ENCODE measurements at places on chromosomes 12 and 14.

GRCh38 chr14:33460164-33460563 lies 490.7 kb downstream of the EGLN3 start:
- DNase-seq = no peak

- DNase-seq = no peak
These were observed 251.7 kb downstream of the EFCAB11 start for GRCh38 chr14:89702876-89703200.

DNA sequence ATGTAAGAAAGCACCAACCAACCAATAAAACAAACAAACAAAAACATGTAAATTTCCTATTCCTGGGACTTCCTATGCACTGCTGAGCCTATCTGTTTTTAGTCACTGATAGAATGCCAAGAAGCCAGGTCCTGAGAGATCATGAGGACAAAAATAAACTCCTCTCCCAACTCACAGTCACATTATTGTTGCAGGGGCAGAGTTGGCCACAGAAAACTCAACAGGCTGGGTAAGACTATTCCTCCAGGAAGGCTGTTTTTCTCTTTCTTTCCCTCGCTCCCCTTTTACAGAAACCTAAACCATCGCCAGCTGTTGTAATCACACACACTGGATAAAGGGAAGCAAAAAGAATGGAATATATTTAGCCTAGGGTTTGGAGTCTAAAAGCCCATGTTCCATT lies 55.8 kb upstream of the METAP2 start:
- no peak for DNase-seq

- DNase-seq = no peak
These were observed 28.2 kb downstream of the TRAF3 start for GRCh38 chr14:102805371-102805891.

- no peak for DNase-seq
These were observed 133.4 kb downstream of the RFLNA start for GRCh38 chr12:124428136-124428791.

- no peak for DNase-seq
These were observed 223.4 kb upstream of the AMIGO2 start for GRCh38 chr12:47303207-47303606.

- no peak for DNase-seq
These were observed 3.6 kb upstream of the VRK1 start for GRCh38 chr14:96793547-96793946.

GRCh38 chr12:103803847-103804246 lies 37.2 kb downstream of the NT5DC3 start:
- DNase-seq = no peak

DNA sequence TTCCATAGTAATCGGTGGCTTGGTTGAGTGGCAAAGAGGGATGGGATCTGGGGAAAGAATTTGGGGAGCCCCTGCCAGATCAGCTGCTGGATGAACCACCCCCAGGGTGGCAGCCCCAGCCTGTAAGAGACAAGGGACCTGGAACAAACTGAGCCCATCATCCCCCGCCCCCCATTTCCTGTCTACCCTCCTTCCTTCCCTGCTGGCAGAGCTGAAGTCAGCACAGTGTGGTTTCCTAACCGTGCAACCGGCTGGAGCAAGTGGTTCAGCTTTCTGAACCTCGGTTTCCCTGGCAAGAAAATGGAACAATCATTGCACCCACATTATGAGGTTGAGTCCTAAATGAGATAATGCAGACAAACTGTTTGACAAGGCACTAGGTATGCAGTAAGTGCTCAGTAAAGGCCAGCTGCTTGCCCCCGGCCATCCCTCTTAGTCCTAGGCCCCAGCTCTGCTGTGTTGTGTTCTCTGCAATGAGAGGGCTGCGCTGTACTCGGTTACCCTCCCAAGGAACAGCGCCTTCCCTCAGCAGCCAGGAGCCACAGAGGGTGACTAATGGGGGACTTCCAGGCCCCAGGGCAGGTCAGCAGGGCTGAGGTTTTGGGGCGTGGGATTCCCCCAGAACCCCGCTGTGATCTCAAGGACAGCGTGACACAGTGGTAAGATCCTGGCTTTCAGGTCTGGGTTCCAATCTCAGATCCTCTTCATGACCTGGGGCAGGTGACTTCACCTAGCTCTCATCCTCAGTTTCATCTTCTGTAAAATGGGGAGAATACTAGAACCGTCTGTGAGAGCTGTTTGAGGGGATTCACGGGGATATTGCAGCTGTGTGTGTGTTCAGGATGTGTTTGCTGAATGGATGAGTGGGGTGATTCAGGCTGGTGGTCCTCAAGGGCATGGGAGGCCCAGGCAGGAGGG lies 16.5 kb downstream of the SELPLG start:
- DNase-seq = no peak

DNA sequence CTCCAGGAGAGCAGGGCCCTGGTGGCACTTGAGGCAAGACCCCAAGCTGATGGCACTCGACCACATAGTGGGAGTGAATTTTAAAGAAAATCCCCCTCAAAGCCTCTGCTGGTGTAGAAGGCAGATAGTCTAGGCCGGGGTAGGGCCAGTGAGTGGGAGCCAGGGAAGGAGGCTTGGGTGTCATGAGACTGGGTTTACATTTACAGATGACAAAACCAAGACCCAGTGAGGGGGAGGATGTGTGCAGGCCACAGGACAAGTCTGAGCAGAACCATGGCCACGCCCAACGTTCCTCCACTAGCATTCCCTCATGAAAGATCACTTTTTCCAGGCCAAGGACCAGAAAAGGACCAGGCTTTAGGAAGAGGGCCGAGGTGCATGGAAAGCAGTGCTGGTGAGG lies 42.0 kb downstream of the EVL start:
- DNase-seq = no peak

DNA sequence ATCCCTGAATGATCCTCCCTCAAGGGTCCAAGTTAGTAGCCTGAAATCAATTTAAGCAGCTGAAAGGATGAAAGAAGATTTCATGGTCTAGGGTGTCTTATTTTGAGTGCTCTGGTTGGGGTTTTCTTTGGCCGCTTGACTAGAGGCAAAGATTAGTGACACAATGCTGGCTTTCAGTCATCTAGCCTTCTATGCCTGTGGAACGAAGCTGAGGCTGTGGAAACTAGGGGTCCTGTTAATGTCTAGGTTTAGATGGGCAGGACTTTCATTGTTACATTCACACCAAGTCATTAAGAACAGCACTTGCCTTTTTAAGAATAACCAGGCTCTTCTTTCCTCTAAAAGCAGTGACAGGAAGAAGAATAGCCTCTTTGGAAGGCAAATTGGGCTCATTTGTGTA lies 253.8 kb upstream of the E2F7 start:
- DNase-seq = no peak

DNA sequence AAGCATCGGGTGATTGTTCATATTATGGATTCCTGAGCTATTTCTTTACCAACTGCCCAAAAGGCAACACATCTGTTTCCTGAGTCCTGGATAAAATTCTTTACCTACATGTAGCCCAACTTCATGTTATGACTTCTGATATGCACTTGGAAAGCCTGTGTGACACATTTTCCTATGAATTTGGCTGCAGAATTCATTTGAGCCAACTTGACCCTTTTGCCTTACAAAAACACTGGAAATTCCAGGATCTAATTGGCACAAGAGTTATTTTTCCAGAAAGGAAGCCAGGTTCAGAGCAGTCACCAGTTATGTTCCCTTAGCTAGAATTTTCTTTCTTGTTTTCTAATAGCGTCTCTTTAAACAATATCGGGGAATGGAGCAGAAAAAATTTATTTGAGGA lies 202.5 kb upstream of the LRIG3 start:
- DNase-seq = no peak

DNA sequence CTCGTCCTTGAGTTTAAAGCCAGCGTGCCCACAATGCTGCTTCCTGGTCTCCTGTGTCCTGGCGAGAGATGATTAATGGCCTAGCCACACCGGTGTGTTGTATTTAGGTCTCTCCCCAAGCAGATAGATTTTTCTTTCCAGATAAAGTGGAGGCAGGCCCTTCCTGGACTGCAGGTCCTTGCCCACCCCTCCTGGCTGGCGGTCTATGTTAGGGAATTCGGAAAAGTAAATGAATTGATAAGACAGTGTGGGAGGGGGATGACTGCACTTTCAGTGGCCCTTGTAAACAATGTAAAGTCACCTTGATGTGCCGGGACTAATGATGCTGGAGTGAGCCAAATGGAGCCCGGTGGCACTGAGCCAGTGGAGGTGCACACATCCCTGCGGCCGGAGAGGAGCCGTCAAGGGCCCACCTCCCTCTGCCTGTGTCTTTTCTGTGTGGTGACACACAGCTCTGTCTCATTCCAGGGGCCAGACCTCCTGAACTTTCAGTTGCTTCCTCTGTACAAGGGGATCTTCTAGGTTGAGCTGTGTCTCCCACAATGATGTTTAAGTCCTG lies 70.6 kb upstream of the ESRRB start:
- DNase-seq = no peak

DNA sequence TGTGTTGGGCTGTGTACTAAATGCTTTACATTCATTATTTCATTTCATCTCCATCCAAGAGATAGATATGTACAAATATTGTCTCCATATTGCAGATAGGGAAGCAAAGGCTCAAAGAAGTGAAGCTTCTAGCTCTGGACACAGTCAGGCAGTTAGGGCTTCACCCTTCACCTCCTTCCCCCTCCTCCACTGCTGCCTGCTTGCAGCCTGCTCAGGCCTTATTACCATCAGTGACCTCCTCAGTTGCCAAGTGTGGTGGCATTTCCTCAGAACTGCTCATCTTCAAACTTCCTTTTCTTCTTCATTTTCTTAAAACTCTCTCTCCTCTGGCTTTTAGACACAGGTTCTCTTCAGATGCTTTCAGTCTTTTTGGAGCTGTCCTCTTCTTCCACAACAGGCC lies 4.7 kb upstream of the GPATCH2L start:
- no peak for DNase-seq

- no peak for DNase-seq
These were observed 703.9 kb downstream of the FSCB start for GRCh38 chr14:43803076-43803689.

DNA sequence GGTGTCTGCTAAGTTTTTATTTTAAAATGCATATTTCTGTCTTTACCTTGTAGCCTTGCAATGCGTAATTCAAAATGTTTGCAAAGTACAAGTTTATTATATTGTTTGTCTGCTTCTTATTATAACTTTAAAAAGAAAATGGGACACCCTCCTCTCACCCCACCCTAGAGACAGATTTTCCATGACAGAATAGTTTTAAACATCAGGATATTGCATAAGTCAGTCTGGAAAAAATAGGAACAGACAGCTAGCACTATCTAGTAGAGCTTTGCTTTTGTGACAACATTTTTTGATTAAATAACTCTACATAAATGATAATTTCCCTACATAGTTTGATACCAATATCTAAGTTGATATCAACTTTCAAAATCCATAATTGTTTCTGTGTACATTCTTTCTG lies 71.3 kb downstream of the PDE3A start:
- no peak for DNase-seq

GRCh38 chr12:68237619-68238018 lies 12.0 kb upstream of the IL26 start:
- DNase-seq = no peak

DNA sequence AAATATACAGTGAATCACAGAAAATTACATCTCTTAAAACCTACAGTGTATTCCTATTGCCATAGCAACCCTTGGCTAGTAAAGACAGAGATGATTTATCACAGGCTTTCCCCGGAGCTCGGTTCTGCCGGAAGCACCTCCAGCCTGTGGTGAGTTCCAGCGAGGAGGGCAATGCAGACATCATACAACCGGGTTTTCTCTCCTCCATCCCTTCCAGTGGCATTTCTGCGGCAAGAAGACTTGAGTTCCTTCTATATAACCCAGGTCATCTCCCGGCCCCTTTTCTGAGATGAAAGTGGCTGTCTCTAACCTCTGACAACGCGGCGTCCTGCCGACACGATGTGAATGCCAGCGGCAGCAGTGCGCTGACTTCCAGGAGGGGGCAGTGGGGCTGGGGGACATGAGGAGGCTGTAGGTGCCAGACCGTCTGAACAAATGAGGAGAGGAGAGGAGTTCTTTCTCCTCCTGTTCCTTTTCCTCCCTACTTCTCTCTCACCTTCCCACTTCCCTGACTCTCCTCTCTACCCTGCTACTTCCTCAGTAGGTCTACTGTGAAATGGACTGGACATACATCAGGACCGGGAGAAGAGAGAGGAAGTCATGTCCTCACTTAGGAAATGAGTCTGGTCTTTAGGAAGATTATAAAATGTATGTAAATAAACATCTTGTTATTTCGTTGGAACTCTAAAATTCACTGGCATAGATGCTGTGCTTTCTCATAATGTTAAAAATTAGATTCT lies 68.6 kb upstream of the MAX start:
- DNase-seq = no peak

GRCh38 chr14:101133068-101133467 lies 229.5 kb upstream of the RTL1 start:
- DNase-seq = no peak

DNA sequence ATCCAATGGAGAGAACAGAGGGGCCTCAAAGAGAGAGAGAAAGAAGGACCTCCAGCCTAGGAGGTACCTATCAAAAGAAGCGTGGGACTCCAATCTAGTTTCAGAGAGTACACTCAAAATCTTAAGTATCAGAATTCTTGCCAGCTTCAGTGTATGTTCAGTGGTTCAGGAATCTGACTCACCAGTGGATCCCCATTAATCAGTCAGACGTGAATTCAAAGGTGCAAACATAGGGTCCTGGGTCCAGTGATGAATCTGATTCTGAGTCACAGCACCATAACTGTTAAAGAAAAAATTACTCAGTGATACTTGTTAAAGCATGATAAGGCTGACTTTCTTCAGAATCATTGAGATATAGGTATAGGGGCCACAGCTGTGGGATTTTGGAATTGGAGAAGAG lies 33.2 kb downstream of the ETNK1 start:
- DNase-seq = no peak

All from NCI-H2107 (cell line).